NCI-H1105 treated with DMSO at 0.1 percent for 48 hours (cell line): ENCODE measurements at places on chromosomes 12 and 14.
A peak's percentile ranks its signal among the peaks of the same experiment; 100 is the strongest.

DNA sequence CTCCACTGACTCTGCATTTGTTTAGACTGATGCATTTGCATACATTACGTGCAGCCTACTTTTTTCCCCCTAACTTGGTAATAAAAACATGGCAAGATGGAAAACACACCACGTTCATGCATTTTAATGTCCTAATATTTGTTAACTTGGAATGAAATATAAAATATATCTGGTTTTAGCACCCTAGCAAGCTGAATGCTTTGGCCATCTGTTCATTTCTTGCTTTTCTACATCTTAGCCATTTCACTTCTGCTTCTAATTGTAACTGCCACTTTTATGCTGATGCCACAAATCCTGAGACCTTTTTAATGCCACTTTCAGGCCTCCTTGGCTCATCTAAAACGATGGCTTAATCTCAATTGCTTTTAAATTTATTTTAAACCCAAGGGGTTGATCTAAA, 177.7 kb upstream of the RASSF8 start:
- DNase-seq: no peak

DNA sequence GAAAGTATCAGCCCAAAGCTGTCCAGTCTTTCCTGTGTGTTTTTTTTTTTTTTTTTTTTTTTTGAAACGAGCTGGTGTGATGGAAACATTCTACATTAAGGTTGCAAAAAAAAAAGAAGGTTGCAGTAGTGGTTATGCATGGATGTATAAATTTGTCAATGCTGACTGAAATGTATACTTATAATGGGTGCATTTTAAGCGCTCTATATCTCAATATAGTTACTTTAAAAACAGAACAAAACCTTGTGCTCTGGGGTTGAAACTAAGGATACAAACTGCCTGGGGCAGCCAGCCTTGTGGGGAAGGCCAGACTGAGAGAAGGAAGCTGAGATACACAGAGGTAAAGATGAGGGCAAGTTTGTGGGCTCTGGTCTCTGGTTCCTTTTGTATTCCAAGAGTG, 87.3 kb upstream of the RMST start:
- no peak for DNase-seq

- DNase-seq: peak; percentile 23
These were observed 121.6 kb downstream of the PHLDA1 start for GRCh38 chr12:75909714-75910656.

GRCh38 chr12:88753066-88753465, 172.8 kb upstream of the KITLG start:
- no peak for DNase-seq

DNA sequence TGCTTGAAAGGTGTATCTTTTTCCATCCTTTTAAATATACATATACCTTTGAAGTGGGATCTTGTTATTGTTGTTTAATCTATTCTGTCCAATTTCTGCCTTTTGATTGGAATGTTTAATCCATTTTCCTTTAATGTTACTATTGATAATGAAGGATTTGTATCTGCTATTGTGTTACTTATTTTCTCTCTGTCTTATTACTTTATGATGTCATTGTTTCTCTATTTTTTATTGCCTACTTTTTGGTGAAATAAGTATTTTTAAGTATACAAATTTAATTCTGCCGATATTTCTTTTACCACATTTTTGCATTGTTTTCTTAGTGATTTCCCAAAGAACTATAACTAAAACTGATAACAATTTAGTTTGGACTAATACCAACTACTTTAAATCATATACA, 121.8 kb downstream of the RASSF9 start:
- DNase-seq: no peak

GRCh38 chr12:108995370-108995992, 25.4 kb downstream of the SVOP start:
- DNase-seq: peak; percentile 5

- no peak for DNase-seq
These were observed 34.5 kb downstream of the TDP1 start for GRCh38 chr14:89990218-89990617.

GRCh38 chr12:120879102-120879501, 25.1 kb downstream of the SPPL3 start:
- no peak for DNase-seq

- no peak for DNase-seq
These were observed 21.8 kb downstream of the G2E3 start for GRCh38 chr14:30580616-30581282.

DNA sequence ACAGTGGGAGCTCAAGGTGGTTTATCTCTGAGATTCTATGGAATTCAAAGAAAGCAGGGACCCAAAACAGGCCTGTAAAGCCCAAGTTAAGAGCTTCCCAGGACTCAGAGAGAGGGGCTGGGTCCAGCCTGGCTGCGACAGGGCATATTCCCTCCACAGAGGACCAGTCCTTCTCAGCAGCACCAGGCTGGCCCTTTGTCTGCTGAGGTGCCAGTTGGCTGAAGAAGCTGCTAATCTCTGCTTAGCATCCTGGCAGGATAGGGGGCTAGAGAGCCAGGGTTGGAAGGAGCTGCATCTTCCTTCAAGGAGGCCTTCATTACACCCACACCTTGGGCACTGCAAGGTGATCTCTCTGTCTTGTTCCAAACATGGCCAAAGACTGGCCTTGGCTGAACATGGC, 68.3 kb upstream of the TUNAR start:
- DNase-seq: no peak

DNA sequence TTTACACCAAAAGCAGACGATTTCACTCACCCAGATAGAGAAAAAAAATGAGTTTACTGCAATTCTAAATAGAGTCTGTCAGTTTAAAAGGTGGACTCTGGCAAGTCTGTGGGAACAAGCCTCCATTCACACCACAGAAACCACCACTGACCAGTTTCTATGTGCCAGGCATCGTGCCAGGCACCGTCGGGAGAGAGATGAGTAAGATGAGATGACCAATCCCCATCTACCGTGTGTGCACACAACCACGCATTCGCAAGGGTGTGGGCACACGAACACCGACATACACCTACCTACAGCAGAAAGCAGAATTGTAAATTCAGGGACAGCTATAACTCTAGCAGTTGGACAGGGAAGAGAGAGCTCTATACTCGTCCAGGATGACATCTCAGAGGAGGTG, 58.3 kb downstream of the PRIMA1 start:
- no peak for DNase-seq

DNA sequence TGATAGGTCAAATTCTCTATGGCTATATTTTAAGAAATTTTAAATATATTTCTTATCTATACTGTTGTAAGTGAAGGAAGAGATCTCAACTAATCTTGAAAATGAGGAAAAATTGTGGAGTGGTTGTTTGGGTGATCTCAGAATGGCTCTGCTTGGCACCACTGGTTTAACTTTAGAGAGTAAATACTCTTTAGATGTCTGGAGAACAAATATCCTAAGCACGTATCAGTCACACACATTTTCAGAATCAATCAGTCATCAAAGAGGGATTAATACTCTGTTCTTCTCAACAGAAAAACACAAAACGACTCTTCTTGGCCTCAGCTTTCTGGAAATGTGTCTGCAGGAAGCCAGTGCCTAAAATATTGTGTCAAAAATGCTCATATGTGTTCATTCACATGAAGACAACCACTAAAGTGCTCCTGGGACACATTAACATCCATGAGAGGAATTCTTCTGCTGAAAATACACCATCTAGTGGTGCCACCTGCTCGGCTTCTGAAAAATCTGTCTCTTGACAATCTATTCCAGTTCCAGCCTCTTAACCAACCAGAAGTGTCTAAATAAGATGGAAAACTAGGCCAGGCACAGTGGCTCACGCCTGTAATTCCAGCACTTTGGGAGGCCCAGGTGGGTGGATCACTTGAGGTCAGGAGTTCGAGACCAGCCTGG, 81.1 kb upstream of the CCDC198 start:
- no peak for DNase-seq

DNA sequence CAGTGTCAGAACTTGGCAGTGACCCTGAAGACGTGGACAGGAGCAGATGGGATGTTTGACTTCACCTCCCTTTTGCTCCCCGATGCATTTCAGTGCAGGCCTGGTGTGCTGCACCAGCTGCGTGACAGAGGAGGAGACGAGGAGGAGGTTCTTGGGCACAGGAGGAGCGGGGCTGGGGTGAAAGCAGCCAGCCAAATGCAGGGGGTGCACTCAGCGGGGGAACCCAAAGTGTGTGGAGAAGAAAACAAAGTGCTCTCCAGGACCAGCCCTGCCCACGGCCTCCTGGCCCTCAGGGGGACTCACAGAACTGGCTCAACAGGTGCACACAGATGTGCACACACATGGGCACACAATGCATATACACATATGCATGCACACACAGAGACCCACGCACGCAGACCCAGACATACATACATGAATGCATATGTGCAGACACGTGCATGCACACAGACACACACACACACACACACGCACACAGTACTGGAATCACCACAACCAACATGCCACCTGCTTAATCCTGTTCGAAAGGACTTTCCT, 91.7 kb upstream of the SFSWAP start:
- no peak for DNase-seq

- peak; percentile 23 for DNase-seq
These were observed 32.3 kb downstream of the PLEKHG3 start for GRCh38 chr14:64736271-64737169.

GRCh38 chr12:84822525-84822924, 90.1 kb downstream of the SLC6A15 start:
- no peak for DNase-seq

GRCh38 chr12:109827566-109828550, 5.3 kb downstream of the TRPV4 start:
- DNase-seq: no peak

GRCh38 chr14:23704890-23705289, 68.7 kb downstream of the DHRS2 start:
- no peak for DNase-seq

DNA sequence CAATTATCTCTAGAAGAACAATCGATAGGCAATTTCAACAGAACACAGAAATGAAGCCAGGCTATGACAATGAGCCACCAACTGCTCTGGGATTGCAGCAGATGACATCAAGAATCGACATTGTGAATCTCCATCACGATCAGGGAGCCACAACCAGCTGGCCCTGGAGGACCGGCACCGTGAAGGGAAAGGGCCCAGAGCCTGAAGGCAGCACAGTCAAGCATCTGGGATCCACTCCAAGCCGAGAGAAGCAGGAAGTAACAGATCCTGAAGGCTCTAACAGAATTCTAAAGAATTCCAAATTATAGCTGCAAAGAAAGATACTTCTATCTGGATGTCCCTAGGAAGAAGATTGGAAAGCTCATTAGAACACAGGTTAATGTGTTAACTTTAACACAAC, 61.0 kb downstream of the LRRC74A start:
- DNase-seq: no peak

- DNase-seq: no peak
These were observed 20.4 kb upstream of the FOS start for GRCh38 chr14:75258079-75258802.

GRCh38 chr12:97131220-97131981, 224.3 kb downstream of the NEDD1 start:
- no peak for DNase-seq

DNA sequence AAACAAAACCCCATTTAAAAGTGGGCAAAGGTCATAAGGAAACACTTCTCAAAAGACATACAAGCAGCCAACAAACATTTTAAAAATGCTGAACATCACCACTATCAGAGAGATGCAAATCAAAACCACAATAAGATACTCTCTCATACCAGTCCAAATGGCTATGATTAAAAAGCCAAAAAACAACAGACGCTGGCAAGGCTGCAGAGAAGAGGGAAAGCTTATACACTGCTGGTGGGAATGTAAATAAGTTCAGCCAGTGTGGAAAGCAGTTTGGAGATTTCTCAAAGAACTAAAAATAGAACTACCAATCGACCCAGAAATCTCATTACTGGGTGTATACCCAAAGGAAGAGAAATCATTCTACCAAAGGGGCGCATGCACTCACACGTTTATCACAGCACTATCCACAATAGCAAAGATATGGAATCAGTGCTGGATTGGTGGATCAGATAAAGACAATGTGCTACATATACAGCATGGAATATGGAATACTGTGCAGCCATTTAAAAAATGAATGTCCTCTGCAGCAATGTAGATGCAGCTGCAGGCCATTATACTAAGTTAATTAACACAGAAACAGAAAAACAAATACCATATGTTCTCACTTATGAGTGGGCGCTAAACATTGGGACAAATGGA, 102.1 kb upstream of the DAAM1 start:
- no peak for DNase-seq

- no peak for DNase-seq
These were observed 113.6 kb upstream of the SLC35F4 start for GRCh38 chr14:57979376-57980048.

- no peak for DNase-seq
These were observed 7.8 kb upstream of the OTUB2 start for GRCh38 chr14:94018308-94018707.

GRCh38 chr14:31320216-31320615, 100.1 kb downstream of the HEATR5A start:
- DNase-seq: no peak

GRCh38 chr12:114287821-114288525, 118.0 kb downstream of the TBX5 start:
- DNase-seq: no peak

GRCh38 chr14:74951443-74952179, 3.8 kb downstream of the PGF start:
- DNase-seq: no peak

DNA sequence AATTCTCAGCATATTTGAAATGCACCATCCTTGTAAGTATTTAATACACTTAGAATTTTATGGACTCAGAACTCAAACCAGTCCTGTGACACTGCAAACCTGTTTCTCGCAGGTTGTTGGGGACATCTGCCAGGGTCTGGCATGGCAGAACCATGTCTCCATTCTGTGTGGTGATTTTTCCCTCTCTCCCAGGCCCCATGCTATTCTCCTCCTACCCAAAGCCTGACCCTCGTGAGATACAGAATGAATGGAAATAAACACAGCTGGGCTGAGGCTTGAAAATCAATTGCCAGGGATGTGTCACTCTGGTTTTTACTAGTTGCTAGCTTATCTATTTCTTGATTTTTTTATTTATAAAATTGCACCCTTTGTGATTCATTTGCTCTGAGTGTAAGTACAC, 19.8 kb downstream of the TPH2 start:
- no peak for DNase-seq

GRCh38 chr14:22158560-22158959, 430.5 kb downstream of the DAD1 start:
- DNase-seq: no peak

- peak; percentile 82 for DNase-seq
These were observed 110.5 kb downstream of the ASCL4 start for GRCh38 chr12:107884769-107885694.

DNA sequence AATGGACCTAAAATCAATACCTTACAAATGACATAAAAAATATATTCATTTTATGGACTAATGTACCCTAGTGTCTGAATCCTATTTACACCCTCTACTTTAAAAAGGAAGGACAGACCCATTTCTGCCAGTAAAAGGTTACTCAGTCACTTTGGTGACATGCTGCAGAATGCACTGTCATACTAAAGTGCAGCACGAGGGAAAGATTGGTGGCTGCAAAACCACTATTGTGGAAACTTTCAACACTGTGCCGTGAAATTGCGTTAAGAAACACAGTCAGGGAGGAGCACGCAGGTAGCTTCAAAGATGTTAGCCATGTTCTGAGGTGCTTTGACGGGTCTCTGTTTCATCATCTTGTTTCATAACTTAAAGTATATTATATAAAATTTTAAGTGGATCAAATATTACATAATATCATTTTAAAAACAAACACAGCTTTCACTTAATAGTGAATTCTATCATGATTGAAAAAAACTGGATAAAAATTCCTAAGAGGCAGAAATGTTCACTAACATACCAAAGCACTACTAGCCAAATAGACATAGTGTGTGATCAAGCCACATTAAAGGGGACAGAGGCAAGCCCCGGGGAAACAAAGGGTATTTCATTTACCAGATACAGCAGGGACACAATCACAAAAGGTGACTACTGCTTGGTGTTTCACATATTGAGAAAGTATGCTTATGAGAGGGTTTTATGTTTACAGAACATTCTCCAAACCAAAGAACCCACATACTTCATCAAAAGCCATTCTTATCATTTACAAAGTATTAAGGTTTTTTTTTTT, 330.8 kb upstream of the SOX5 start:
- DNase-seq: no peak
